ENCODE measurements at places on chromosomes 6 and 20. TPM values are rescaled to one million over a fixed set of nuclear protein-coding genes. Genes with fewer than 3 reads are reported as not detected.

The CTAGE9 gene
- total RNA-seq = not detected

The LY86 gene
- total RNA-seq = 13.8 TPM

GRCh38 chr20:56433880-56434255 lies 21.8 kb downstream of the CASS4 start:
- DNase-seq = no peak
- peak overlapping the region; percentile 59 for H3K27ac ChIP-seq
- H3K4me1 ChIP-seq = peaks cover 27% of the 10 kb centered on the region
- no peak overlapping the region for H3K4me3 ChIP-seq
- no peaks in the 10 kb centered on the region for H3K27me3 ChIP-seq

DNA sequence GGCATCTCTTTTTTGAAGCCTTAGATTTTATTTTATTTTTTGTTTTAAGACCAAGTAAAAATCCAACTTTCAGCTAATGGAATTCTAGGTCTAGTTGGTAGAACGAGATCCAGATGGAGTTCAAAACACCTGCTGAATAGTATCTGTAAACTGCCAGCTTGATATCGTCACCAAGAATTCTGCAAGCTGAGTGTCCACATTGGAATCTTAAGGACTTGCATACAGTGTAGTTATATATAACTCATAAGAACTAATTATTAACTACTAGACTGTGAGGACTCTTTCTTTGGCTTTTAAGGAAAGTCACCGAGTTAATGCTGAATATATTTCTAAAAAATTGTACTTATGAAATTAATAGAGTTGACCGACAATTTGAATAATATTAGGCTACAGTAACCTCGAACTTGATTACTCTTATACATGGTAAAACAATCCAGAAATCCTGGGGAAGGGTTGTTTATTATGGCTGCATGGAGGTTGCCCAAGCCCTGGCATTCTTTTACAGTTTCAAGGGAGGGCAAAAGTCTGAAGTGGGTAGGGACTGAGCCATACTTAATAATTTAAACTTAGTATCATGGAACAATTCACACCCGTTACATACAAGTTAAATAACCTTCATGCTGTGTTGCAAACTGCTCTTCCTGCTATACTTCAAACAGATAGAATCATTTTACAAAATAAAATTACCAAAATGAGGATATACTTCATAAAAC lies 553.9 kb downstream of the PTPRT start:
- no peaks in the 10 kb centered on the region for H3K36me3 ChIP-seq
- H3K4me1 ChIP-seq = no peaks in the 10 kb centered on the region
- no peak overlapping the region for H3K4me3 ChIP-seq

The SLC4A11 gene
- 2.7 TPM for total RNA-seq

The CABLES2 gene
- total RNA-seq = 4.1 TPM

DNA sequence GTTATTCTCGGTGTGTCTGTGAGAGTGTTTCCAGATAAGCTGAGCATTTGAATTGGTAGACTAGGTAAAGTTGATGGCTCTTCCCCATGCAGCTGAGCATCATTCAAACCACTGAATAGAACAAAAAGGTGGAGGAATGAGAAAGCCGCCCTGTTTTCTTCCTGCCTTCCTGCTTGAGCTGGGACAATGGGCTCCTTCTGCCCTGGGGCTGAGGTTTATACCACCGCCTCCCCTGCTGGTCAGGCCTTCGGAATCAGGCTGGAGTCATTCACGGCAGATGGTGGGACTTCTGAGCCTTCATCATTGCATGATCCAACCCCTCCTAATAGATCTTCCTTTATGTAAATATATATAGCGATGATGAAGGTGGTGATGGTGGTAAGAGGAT lies 124.9 kb downstream of the ANKRD60 start:
- H3K27me3 ChIP-seq = no peaks in the 10 kb centered on the region
- no peak for DNase-seq
- H3K27ac ChIP-seq = no peak overlapping the region
- H3K4me3 ChIP-seq = no peak overlapping the region
- H3K36me3 ChIP-seq = no peaks in the 10 kb centered on the region

The DEFB124 gene
- not detected for total RNA-seq

- DNase-seq = no peak
- H3K4me1 ChIP-seq = no peaks in the 10 kb centered on the region
- no peaks in the 10 kb centered on the region for H3K27me3 ChIP-seq
- H3K4me3 ChIP-seq = no peak overlapping the region
- peaks cover 21% of the 10 kb centered on the region for H3K36me3 ChIP-seq
Measured at GRCh38 chr20:33657704-33658095, 4.4 kb upstream of the C20orf144 start.

GRCh38 chr6:128474481-128474880 lies 45.9 kb downstream of the PTPRK start:
- no peaks in the 10 kb centered on the region for H3K27me3 ChIP-seq
- H3K36me3 ChIP-seq = no peaks in the 10 kb centered on the region
- H3K4me1 ChIP-seq = peaks cover 9% of the 10 kb centered on the region

GRCh38 chr20:39263076-39263475 lies 300.9 kb downstream of the DHX35 start:
- H3K4me3 ChIP-seq = no peak overlapping the region
- no peak overlapping the region for H3K27ac ChIP-seq
- no peaks in the 10 kb centered on the region for H3K36me3 ChIP-seq

- no peaks in the 10 kb centered on the region for H3K36me3 ChIP-seq
- no peak overlapping the region for H3K4me3 ChIP-seq
- no peaks in the 10 kb centered on the region for H3K4me1 ChIP-seq
Measured at GRCh38 chr20:59611286-59611685, 6.9 kb downstream of the PHACTR3 start.

DNA sequence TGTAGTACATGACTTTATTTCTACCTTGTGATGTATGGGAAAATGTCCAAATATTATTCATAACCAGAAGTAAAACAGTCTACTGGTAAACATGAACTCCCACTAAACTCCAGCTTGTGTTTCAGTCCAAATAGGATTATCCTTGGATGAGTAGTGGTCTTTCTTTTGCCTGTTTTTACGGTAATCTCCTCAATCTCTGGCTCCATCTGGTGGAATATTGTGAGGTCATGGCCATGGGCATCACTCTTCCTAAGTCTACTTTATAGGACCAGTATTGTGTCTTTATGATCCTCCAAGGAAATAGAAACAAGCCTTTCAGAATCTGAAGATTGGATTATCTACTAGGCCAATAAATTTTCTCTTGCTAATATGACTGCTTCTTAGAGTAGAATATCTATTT lies 505.0 kb downstream of the BMP2 start:
- no peaks in the 10 kb centered on the region for H3K4me1 ChIP-seq
- no peak for DNase-seq
- H3K4me3 ChIP-seq = no peak overlapping the region
- H3K27ac ChIP-seq = no peak overlapping the region
- no peaks in the 10 kb centered on the region for H3K27me3 ChIP-seq

The FOXA2 gene
- total RNA-seq = 21.7 TPM

- no peaks in the 10 kb centered on the region for H3K4me1 ChIP-seq
- H3K27ac ChIP-seq = no peak overlapping the region
- no peaks in the 10 kb centered on the region for H3K36me3 ChIP-seq
- H3K4me3 ChIP-seq = no peak overlapping the region
- H3K27me3 ChIP-seq = peaks cover 8% of the 10 kb centered on the region
Measured at GRCh38 chr20:2314759-2315439, 19.1 kb downstream of the TGM3 start.

The KIAA1755 gene
- total RNA-seq = 2.3 TPM

The TSBP1 gene
- not detected for total RNA-seq

DNA sequence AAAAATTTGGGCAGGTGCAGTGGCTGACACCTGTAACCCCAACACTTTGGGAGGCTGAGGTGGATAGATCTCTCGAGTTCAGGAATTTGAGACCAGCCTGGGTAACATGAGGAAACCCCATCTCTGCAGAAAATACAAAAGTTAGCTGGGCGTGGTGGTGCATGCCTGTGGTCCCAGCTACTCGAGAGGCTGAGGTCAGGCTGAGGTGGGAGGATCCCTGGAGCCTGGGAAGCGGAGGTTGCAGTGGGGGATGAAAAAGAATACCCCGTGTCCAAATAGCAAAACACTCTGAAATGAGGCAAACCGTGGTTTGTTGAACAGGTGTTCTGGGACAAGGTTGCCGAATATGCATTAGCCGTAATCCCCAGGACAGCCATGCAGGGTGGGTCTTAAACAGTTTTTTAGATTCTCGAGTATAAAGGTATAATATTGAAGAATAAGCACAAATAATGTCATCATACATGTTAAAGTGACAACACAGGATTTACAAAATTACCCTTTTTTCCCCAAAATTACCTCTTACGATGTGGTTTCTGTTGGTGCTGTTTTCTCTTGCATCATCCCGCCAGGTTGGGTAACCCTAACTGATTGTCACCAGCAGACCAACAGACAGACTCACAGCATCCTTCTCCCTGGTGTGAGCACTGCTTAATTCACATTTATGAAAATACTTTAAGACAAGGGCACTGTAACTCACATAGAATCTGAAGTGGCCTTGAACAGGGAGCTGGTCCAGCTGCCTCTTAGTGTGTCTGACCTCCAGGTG lies 9.1 kb downstream of the DNAJC5 start:
- DNase-seq = no peak
- no peak overlapping the region for H3K27ac ChIP-seq
- no peaks in the 10 kb centered on the region for H3K27me3 ChIP-seq
- H3K4me1 ChIP-seq = peaks cover 22% of the 10 kb centered on the region
- no peak overlapping the region for H3K4me3 ChIP-seq

DNA sequence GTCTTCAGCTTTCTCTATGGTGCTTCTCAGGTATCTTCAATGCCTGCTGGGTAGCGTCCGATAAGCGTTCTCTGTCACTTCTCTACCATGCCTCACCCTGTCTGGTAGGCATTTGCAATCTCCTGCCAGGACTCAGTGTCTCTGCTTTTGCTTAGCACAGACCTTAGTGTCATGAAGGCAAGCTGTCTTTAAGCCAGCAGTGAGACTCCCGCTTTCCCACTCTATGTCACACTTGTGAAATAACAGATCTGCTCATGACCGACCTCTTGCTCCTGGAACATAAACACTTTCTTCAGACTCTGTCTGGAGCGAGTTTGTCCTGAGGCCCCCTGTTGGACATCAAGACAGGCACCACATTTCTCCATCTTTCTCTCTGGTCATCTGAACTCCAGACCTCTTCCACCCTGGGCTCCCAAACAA lies 17.0 kb downstream of the ADGRB3 start:
- H3K36me3 ChIP-seq = no peaks in the 10 kb centered on the region
- H3K27ac ChIP-seq = no peak overlapping the region
- DNase-seq = no peak

The RBM38 gene
- total RNA-seq = 13.4 TPM

The DCBLD1 gene
- 19.5 TPM for total RNA-seq

DNA sequence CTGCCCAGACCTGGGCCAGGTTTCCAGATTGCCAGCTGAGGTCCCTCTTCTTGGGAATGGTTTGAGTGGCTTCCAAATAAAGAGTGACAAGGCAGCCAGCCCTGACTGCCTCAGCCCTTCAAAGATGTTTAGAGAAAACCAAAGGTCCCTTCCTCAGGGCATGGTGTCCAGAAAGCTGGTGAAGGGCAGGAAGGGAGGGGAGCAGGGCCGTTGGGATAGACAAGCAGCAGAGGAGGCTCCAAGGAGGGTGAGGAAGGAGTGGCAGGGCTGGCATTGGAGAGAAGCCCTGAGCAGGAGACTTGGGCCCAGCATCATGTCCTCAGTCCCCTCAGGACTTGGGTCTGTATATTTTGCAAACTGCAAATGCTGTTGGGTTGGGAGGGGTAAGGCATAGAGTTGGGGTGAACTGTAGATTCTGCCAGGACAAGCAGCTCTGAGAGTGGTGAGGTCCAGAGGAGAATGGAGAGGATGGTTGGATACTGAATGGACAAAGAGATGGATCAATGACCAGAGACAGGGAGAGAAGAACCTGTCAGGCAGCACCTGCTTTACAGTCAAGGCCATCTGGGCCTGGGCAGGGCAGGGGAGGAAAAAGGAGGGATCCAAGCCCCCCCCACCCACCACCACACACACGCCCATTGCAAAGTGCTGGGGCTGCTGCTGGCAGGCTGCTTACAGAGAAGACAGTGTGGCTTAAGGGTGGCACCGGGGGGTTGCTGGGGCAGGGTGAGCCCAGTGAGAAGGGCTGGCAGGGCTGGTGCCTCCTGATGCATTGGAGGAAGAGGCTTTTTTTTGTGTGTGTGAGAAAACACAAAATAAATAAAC lies 5.5 kb upstream of the DSN1 start:
- H3K36me3 ChIP-seq = peaks cover 13% of the 10 kb centered on the region
- H3K4me3 ChIP-seq = no peak overlapping the region
- no peaks in the 10 kb centered on the region for H3K4me1 ChIP-seq
- DNase-seq = no peak

The HLA-F gene
- total RNA-seq = 157 TPM

GRCh38 chr6:28124350-28124970 lies at the start of gene ZSCAN16:
Gene ZSCAN16 (plus strand): TSS chr6:28124609. CDS start chr6:28125444, 835 bp downstream.
- H3K36me3 ChIP-seq = peaks cover 23% of the 10 kb centered on the region
- no peaks in the 10 kb centered on the region for H3K27me3 ChIP-seq
- peak; percentile 92 for DNase-seq
- peak within 1 kb of the TSS; percentile 76 for H3K4me3 ChIP-seq

The SAPCD1 gene
- total RNA-seq = 2.6 TPM

The MAVS gene
- total RNA-seq = 41.5 TPM

The CASS4 gene
- 40.2 TPM for total RNA-seq

The LINC00237 gene
- not detected for total RNA-seq

The SOX4 gene
- total RNA-seq = 20.0 TPM

DNA sequence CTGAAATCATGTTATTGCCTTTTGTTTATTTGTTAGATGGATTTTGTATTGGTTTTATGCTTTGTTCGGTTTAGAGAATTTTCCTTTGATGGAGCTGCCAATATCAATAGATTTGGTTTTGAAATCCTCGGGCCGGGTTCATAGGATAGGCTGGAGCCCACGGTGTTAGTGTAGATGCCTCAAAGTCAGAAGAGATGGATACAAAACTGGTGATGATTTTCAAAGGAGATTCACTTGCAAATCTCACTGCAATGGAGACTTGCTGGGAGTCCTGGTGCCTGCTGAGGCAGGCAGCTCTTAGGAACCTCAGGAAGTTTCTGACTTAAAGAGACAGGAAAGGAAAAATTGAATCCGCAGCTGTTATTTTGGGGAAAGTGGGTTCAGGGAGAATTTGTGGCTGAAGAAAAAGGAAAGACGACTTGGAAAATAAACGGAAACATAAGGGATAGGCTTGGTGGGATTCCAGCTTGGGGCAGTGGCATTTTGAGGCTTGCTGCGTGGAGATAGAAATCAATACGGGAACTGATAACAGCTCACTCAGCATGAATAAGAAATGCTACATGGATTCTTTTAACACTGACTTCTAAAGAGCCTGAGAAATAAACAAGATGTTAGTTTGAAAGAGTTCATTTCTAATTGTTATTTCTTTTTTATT lies 241.6 kb downstream of the PHACTR1 start:
- H3K27ac ChIP-seq = peak overlapping the region; percentile 70
- H3K4me1 ChIP-seq = peaks cover 17% of the 10 kb centered on the region
- H3K27me3 ChIP-seq = no peaks in the 10 kb centered on the region
- no peak for DNase-seq
- H3K36me3 ChIP-seq = no peaks in the 10 kb centered on the region

GRCh38 chr6:135117413-135117968 lies 62.9 kb upstream of the HBS1L start:
- H3K36me3 ChIP-seq = no peaks in the 10 kb centered on the region
- DNase-seq = no peak
- no peaks in the 10 kb centered on the region for H3K27me3 ChIP-seq
- H3K27ac ChIP-seq = no peak overlapping the region

- H3K4me1 ChIP-seq = peaks cover 7% of the 10 kb centered on the region
- no peak for DNase-seq
- H3K27me3 ChIP-seq = no peaks in the 10 kb centered on the region
- no peak overlapping the region for H3K27ac ChIP-seq
- H3K4me3 ChIP-seq = no peak overlapping the region
Measured at GRCh38 chr6:150212778-150213177, 69.9 kb downstream of the PPP1R14C start.

- peak overlapping the region; percentile 96 for H3K27ac ChIP-seq
- H3K4me1 ChIP-seq = peaks cover 16% of the 10 kb centered on the region
Measured at GRCh38 chr6:34696189-34696738, 303 bp downstream of the ILRUN start.

The TP53TG5 gene
- not detected for total RNA-seq

- no peaks in the 10 kb centered on the region for H3K27me3 ChIP-seq
- H3K36me3 ChIP-seq = no peaks in the 10 kb centered on the region
Measured at GRCh38 chr6:10190042-10190441, 224.8 kb downstream of the TFAP2A start.
